ENCODE measurements at places on chromosomes 7 and 10.

DNA sequence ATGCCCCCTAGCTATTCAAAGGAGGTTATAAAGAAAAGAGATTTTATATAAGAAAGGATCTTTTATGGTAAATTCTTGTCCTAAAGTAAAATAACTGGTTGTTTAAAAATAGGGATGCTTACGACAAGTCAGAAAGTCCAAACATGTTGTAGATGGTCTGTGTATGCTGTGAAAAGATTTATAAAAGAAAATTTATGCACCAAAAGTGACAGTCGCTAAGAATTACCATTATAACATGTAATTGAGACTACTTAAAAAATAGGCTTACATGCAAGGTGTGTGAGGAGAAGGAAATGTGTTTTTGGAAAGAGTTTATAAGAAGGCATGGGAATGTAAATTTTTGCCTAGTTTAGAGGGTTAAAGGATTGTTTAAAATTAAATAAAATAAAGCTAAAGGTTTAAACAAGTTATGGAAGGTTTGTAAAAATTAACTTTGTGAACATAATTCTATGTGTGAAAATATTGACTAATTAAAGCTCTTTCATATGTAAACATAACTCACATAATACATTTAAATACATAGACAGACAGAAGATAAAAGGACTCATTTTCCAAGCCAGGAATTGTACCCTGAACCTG lies 118.5 kb downstream of the LYZL1 start:
- DNase-seq, result no peak

DNA sequence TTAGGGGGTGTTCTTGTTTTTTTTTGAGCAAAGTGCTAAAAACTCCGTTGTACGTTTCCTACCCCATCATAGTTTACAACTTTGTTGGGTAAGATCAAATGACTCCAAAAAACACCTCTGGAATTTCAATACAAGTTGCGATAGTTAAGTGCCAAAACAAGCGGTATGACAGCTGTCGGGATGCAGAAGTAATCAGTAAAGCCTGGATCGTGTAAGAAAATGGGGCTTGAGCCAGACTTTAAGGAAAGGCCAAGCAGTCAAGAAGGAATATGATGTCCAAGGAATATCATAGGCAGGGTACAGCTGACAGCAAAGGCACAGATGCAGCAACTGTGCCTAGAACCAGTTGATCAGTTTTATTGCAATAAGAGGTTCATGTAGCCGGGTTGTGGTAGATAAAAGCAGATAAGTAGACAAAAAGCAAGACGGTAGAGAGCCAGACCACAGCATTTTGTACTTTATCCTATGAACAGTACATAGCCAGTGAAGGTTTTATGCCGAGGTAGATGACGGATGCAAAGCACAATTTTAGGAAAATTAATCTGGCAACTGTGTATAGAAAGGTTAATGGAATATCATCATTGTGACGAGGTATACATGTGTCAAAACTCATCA lies 45.5 kb downstream of the UBE2H start:
- DNase-seq, result no peak

DNA sequence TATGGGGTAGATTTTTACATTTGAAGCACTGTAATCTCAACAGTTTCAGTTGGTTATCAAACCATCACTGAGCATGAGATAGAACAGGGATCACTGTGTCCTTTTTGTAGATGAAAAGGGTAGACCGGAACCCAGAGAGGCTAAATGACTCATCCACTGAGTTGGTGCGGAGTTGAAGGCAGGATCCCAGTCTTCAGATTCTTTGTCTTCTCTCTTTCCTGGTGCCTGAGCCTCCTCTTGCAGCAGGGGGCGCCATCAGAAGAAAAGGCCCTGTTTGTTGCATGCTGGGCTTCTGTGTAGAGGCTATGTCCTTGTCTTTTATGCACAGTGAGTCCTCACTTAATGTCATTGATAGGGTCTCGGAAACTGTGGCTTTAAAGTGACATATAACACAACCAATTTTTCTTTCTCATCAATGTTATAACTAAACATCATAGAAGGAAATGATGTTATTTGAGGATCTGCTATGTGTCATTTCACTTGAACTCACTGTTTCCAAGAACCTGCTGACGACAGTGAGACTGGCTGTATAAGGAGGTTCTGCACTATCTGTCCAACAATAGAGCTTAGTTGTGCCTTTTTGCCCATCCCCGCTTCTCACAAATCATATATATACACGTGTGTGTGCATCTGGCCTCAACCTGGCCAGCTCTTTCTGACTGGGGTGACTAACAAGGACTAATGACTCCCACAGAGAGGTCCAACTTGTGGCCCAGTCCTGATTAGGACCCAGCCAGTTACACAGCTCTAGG lies 14.3 kb downstream of the ZNF282 start:
- DNase-seq, result peak; percentile 78

- DNase-seq, result no peak
These were observed 1171.6 kb upstream of the C7orf33 start for GRCh38 chr7:147418966-147419365.

DNA sequence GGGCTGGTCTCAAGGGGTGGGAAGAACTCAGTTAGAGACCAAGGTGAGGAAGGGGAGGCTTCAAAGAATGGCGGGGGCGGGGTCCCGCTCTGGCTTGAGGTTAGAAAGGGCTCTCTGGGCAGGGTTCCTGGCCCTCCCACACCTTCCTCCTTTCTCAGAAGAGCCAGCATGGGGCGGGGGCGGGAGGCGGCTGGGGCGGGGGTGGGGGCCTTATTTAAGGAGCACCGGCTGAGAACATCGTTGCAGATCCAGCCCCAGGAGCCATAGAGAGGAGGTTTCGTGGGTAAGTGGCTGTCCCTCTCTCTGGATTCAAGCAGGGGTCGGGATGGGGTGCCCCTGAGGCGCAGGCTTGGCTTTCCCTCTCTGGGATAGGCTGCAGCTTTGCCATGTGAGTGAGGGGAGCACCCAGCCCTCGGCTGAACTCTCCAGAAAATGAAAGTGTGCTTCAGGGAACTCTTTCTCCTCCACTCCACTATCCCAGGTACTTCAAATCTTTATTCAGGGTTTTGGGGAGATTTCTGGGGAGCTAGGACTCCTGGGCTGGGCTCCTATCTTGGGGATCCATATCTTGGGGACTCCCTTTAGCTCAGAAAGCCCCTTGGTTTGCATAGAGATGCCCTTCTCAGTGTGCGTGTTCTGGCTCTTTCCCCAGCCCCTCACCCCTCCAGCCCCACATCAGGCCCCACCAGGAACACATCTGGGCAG lies 3.3 kb upstream of the CUEDC2 start:
- peak; percentile 42 for DNase-seq

GRCh38 chr10:112115781-112116385 lies 67.7 kb downstream of the GPAM start:
- DNase-seq, result peak; percentile 36

DNA sequence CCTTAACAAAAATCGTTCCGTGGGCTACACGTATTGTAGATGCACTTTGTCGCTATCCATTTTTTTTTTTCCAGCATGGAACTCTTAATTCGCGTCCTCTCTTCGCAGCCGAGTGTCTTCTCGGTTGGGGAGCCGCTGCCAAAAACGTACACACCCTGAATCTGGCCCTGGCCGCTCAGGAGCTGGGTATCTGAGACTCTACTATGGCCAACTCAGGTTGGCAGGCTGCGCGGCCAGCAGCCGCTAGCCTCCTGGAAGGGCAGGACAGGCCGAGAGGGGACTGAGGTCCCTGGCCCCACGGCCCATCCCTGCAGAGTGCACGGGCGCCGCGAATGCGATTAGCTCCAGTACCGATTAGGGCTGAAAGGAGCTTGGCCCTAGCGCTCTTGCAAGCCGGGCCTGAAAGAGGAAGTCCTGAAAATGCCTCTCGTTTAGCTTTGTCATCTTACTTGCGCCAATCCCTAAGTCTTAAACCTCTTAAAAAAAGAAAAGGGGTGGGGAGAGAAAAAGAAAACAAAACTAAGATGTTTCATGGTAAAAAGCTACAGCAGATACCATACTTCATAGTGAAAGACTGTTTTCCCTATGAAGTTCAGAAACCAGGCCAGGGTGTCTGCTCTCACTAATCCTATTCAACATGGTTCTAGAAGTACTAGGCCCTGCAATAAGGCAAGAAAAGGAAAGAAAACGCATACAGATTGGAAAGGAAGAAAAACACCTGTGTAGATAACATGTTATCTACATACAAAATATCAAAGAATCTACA lies 113.2 kb upstream of the RHEB start:
- DNase-seq, result peak; percentile 56
